Suppressor macrophage treated with lipopolysaccharide for 4 hours (primary cell): ENCODE measurements at places on chromosomes 3 and 15.

DNA sequence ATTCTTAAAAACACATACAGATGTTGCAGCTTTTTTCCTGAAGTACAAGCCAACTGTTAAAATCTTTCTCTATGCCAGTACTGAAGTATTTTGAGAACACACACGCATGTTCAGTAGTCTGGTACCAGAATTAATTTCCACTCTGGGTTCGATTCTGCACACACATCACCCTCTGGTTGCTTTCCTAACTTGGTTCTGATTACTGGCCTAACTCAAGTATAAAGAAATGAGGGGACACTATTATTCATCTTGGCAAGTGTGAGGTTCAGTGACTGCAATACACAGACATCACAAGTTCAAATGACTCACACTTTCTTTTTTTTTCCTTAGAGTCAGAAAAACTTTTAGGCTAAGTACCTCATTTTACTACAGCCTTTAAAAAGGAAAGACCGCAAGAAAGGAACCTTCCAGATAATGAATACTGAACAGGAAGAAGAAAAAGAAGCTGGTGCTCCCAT lies 37.4 kb upstream of the LDHAL6B start:
- DNase-seq: peak; percentile 89

GRCh38 chr3:187572441-187572840 lies 97.8 kb downstream of the SST start:
- DNase-seq: no peak

GRCh38 chr3:190458040-190458439 lies 8.3 kb upstream of the TMEM207 start:
- no peak for DNase-seq

- DNase-seq: peak; percentile 68
Measured at GRCh38 chr3:119912220-119912619, 130.3 kb downstream of the NR1I2 start.

GRCh38 chr3:61527011-61527410 lies 34.4 kb upstream of the PTPRG start:
- DNase-seq: no peak

- DNase-seq: peak; percentile 72
Measured at GRCh38 chr15:99239545-99240198, 9.7 kb downstream of the TTC23 start.

- peak; percentile 8 for DNase-seq
Measured at GRCh38 chr3:133843634-133844033, 38.0 kb downstream of the SRPRB start.

- DNase-seq: no peak
Measured at GRCh38 chr3:124745756-124746155, 15.5 kb downstream of the UMPS start.

- no peak for DNase-seq
Measured at GRCh38 chr15:93018574-93018973, 70.4 kb downstream of the RGMA start.

DNA sequence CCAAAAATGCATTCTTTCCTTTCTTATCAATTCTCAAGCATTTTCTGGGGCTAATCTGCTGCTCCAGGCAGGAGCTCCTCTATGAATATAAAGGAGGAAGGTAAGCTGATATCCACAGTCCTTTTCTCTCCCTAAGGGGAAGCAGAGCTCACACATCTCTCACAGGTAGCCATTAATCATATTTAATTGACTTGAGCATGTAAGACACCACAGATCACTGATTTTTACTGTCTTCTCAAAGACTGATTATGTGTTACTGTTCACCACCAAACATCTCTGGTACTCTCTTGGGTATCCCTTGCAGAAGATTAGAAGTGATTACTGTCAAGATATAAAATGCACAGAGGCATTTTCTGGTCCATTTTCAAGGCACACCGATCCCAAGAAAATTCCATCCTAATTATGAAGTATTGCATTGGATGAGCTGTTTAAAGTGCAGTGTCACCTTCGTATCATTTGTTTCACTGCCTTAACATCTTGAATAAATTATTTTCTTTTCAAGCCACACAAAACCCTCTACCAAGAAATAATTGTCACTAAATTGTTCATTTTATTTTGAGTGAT lies 100.7 kb downstream of the ARPP21 start:
- no peak for DNase-seq

- no peak for DNase-seq
Measured at GRCh38 chr15:40927495-40927872, 1.7 kb upstream of the DLL4 start.

GRCh38 chr3:135633078-135633477 lies 332.4 kb upstream of the PPP2R3A start:
- DNase-seq: no peak

GRCh38 chr3:42853056-42853455 lies 22.6 kb downstream of the CYP8B1 start:
- no peak for DNase-seq

- no peak for DNase-seq
Measured at GRCh38 chr3:151960961-151961580, 87.6 kb downstream of the SUCNR1 start.

DNA sequence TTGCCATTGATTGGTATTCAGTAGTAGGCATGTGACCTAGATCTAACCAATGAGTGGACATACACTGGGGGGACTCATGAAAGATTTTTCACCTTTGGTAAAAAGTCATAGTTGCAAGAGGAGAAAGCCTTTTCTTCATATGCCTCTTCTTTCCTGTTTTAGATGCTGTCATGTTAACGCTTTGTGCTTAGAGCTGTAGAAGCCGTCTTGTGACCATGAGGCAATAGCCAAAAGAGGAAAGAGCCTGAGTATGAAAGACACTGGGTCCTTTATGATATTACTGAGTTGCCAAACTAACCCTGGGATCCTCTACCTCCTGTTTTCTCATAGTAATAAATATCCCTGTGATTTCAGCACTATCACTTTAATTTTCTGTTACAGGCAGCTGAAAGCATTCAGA lies 396.0 kb downstream of the FHIT start:
- DNase-seq: peak; percentile 76

GRCh38 chr3:113712129-113712528 lies 15.7 kb upstream of the USF3 start:
- DNase-seq: peak; percentile 2

DNA sequence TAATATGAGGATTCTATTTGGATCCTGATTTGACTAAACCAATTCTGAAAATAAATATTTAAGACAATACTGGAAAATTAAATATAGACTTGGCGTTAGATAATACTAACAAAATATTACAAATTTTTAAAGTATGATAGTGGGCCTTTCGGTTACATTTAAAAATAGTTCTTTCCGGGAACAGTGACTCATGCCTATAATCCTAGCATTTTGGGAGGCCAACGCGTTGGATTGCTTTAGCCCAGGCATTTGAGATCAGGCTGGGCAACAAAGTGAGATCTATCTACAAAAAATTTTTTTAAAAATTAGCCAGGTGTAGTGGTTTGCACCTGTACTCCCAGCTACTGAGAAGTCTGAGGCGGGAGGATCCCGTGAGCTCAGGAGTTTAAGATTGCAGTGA lies 30.3 kb upstream of the GADL1 start:
- no peak for DNase-seq

DNA sequence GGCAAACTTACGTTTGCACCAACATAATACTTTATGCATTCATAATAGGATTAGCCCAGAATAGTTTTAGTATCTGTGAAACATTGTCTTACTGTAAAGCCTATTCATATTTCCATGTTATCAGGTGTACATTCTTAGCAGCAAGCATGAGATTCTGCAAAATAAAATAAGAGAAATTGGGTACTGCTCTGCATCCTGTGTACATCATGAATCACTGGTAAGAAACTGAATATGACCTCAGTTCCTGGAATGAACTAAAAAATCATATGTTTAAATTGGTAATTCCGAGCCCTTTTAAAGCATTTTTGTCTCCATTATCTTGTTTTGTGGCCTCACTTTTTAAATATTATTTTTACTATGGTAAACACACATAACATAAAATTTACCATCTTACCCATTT lies 605.1 kb downstream of the ROBO1 start:
- DNase-seq: no peak

DNA sequence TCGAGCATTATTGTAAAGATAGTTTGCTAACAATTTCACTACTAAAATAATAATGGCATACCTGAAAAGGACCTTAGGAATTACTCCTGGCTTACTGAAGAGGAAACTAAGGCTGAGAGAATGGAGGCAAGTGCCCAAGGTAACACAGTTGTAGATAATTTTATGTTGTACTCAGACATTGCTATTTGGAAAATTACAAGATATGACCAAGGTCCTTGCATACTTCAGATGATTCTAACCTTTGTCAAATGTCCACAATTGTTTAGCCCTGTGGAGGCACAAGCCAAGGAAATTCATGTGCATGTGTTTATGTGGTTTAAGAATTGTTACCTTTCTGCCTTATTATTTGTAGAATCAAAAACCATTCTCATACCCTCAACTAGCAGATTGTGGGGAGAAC lies 105.7 kb downstream of the TUSC7 start:
- no peak for DNase-seq

- no peak for DNase-seq
Measured at GRCh38 chr3:112646623-112647022, 5.7 kb upstream of the CCDC80 start.

DNA sequence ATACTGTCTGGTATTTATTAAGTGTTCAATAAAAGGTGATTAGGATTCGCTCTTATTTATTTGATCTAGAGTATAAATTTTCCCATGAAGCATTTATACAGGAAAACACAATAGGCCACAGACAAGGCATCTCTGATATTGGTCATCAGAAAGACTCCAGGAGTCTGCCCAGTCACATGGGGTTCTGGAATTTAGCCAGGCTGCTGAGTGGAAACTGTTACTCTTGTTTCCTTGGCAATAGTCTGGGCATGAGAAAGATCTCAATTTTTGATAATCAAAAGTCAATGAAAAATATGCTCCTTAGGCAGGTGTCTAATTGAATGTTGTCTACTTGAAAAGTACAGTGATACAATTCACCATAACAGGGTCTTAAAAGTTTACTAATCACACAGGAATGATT lies 161.2 kb downstream of the FRMD5 start:
- no peak for DNase-seq

GRCh38 chr15:66623801-66624453 lies 58.1 kb upstream of the LCTL start:
- DNase-seq: no peak

DNA sequence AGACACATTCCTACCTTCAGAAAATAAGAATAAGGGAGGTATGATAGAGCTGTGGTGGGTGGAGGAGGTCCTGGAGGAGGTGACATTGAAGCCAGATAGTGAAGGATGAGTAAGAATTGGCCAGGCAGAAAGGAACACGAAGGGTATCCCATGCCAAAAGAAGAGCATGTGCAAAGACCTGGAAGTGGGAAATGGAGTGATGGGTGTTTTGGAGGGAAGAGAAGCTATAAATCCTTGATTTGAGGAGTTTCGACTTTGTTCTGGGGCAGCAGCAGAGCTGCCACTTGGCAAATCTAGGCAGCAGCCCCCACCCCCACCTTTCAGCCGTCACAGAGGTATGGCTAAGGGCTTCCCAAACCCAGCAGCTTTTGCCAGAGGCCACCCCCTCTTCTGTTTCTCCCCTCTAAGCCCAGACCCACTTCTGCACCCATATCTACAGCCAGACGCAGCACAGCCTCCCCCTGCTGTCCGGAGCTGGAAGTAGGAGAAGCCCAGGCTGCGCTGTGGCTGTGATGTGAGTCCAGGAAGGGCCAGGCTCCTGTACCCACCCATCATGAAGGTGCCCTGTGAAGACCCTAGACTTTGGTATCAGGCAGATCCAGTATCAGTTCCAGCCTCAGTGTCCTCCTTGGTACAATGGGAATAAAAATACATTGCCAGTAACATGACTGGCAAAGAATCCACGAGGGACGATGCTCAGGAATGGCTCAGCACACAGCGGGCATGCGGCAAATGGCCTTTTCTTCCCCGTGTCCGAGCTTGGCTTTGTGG lies 188.7 kb upstream of the LINGO1 start:
- DNase-seq: peak; percentile 62

DNA sequence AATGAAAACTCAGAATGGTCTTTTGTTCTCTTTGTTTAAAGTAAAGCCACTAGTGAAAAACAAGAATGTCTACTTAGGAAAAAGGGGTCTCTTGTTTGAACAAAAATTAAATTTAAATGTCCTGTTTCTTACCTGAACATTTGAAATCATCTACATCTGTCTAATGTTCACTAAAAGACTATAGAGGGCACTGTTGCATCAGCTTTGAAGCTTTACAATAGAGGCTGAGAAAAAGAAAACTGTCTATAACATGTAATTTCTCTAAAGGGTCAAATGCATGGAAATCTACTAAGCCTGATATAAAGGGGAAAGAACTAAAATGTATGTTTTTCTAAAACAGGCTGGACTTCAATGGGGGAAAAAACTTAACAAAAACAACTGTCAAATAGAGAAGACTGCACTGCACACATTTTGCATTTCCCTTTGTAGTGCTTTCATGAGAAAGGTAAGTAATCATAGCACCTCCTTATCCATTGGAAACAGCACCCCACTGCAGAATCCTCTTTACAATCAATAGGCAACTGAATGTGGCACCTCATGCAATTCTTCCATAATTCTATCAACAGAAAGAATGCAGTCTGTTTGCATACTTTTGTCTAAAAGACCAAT lies 26.3 kb downstream of the DPH6 start:
- DNase-seq: peak; percentile 60

DNA sequence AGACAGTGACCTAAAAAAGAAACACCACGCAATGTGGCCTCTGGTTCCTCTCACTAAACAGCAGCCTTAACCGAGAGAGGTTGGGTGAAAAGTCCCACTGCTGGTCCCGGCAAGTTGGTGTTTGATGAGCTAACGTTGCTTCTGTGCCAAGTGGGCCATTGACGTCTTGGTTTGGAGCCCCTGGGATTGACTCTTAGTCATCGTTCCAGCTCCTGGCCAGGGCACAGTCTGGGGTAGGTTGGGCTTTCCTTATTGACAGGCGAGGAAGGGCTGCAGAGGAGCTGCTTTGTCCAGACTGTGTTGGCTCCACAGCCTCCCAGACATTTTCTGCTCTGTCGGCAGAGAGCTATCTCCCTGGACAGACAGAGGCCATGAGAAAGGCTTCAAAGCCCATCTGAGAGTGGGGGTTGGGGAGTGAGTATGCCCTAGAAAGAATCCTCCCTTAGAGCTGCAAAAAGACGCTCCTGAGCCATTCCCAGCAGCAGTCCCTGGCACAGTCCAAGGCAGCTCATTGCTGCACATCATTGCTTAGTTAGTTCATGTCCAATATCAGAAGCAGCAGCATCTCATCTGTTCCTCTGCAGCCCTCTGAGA lies 28.6 kb upstream of the C3orf80 start:
- no peak for DNase-seq

- peak; percentile 14 for DNase-seq
Measured at GRCh38 chr15:33279613-33280205, 31.1 kb upstream of the RYR3 start.

DNA sequence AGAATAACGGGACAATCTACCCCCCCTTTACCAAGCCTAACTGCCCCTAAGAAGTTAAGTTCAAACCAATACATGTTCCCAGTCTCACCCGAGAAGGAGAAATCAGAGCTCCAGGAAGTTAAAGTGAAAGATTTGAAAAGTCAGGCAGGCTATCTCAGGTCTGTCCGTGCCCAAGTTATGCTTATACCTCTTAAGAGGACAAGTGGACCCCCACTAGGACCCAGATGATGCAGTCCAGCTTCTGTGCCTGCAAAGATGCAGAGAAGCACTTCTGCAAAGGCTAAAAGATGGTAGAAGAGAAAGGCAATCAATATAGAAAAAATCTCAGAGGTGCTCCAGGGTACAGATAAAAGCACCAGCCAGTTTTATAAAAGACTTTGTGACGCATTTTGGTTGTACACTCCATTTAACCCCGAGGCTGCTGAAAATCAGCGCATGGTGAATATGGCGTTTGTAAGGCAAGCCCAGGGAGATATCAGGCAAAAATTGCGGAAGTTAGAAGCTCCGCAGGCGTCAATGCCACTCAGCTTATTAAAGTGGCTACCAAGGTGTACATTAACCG lies 9.8 kb upstream of the SLC9C1 start:
- peak; percentile 28 for DNase-seq

- no peak for DNase-seq
Measured at GRCh38 chr3:149150436-149150835, 21.0 kb downstream of the HPS3 start.

- DNase-seq: no peak
Measured at GRCh38 chr3:117366574-117366973, 657.0 kb downstream of the TUSC7 start.
